ENCODE measurements at places on chromosomes 7 and 10.

GRCh38 chr7:108291791-108292440, 161.8 kb upstream of the LAMB4 start:
- peak; percentile 76 for DNase-seq

GRCh38 chr7:150992833-150993302, 2.1 kb downstream of the NOS3 start:
- DNase-seq = peak; percentile 22

- no peak for DNase-seq
Observed at GRCh38 chr7:22183522-22184280, 173.3 kb downstream of the RAPGEF5 start.

- no peak for DNase-seq
Observed at GRCh38 chr7:127962589-127963361, 68.5 kb downstream of the LRRC4 start.

- DNase-seq = peak; percentile 32
Observed at GRCh38 chr7:112654322-112655216, 135.6 kb downstream of the TMEM168 start.
